ENCODE measurements at places on chromosomes 16 and 17. TPM values are rescaled to one million over a fixed set of nuclear protein-coding genes. Genes with fewer than 3 reads are reported as not detected.

DNA sequence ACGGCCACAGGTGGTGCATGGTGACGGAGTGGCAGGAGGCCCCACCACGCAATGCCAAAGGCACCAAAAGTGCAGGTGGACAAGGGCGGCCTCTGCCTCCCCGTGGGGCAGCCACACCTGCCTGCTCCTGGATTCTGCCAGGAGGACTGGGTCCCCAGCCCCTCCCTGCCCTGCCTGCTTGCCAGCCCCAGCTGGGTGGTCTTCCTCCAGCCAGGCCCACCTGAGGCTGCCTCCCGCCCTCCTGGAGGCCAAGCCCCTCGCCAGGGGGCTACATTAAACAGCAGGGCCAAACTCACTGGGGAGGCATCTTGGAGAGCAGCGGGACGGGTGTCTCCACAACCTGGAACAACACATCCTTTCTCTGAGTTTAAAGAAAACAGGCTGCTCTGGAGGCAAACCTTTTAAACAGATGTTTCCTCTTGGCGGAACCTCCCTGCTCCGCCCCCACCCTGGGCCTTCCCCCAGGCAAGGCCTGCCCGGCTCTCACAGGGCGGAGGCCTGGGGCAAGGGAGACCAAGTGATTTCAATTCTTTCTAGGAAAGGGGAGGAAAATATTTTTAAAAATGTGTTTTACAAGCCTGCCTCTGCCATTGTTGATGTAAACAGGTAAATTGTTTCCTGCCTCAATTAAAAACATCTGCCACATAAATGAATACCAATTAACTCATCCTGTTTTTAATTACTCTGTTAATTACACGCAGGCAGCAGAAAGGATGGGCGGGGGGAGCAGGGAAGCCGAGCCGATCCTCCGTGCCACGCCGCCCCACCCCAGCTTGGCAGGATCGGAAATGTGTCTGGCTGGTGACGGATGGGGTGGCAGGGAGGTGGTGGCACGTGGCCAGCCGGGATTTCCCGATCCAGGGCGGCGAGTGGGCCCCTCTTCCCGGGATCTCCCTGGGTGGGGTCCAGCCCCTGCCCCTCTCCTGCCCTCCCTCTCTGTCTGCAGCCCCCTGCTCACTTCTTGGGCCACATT, 54.4 kb upstream of the PABPN1L start:
- no peak for DNase-seq

- no peak for DNase-seq
These were observed 3.6 kb downstream of the FAM117A start for GRCh38 chr17:49760296-49760695.

Gene PRMT7
- 61.9 TPM for total RNA-seq

Gene CAPN15
- total RNA-seq: 164 TPM

Measured in GM23338 (cell line).